Urinary bladder (tissue), 4 donors: ENCODE measurements at places on chromosomes 1 and 21. TPM values are rescaled to one million over a fixed set of nuclear protein-coding genes. Genes with fewer than 3 reads are reported as not detected.

Gene ASTN1
- polyA plus RNA-seq: 0.23 TPM

Gene NGF
- polyA plus RNA-seq: 8.0 TPM

Gene FTCD
- polyA plus RNA-seq: 0.75 TPM

Gene SPRR5
- not detected for polyA plus RNA-seq

Gene TGFBR3
- polyA plus RNA-seq: 131 TPM

Gene SYCP1
- not detected for polyA plus RNA-seq

Gene KCNE2
- 0.13 TPM for polyA plus RNA-seq

Gene GPA33
- 0.08 TPM for polyA plus RNA-seq

Gene DIO1
- polyA plus RNA-seq: 0.08 TPM

Gene KISS1
- polyA plus RNA-seq: 1.3 TPM
